ENCODE measurements at places on chromosomes 3 and 15.

DNA sequence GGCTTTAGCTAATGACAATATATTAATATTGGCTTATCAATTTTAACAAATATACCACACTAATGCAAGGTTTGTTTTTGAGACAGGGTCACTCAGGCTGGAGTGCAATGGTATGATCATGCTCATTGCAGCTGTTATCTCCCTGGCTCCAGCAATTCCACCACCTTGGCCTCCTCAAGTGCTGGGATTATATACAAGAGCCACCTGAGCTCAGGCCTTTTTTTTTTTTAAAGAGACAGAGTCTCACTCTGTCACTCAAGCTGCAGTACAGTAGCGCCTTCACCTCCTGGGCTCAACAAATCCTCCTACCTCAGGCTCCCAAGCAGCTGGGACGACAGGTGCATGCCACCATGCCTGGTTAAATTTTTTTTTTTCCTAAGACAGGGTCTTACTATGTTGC, 11.7 kb downstream of the DLG1 start:
- no peak for DNase-seq

GRCh38 chr3:10224794-10225665, 23.2 kb upstream of the TATDN2 start:
- DNase-seq, result no peak

GRCh38 chr3:184045995-184046394, 6.9 kb upstream of the HTR3C start:
- DNase-seq, result no peak

- DNase-seq, result no peak
Observed at GRCh38 chr15:34714476-34715121, 40.2 kb downstream of the GJD2 start.

GRCh38 chr3:66983101-66983500, 15.0 kb upstream of the KBTBD8 start:
- DNase-seq, result no peak

DNA sequence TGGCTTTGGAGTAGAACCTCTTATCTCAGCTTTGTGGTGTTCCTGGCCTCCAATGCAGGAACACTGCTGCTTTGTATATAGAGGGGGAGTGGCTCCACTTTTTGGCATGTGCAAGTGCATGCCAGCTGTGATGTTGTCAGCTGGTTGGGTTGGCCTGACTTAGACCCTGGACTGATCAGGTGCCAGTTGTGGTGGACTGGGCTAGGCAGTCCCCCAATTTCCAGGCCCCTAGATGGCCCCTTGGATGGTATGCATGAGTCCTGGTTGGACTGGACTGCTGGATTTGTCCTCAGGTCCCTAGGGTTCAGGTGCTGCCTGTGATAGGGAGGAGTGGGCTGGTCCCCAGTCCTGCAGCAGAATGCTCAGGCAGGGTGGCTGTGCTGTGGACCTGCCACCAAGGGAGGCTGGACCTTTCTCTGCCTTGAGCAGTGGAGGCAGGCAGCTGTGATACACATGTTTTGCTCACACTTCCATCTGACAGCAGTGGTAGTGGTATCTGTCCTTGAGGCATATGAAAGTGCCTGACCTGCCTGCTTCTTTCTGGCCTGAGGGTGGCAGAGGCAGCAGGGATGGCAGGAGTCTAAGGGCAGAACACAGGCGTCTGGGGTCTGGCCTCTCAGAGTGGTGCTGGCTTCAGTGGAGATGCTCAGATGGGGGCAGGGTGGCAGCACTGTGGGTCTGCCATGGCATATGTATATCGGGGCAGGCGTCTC, 74.8 kb downstream of the STXBP5L start:
- no peak for DNase-seq

DNA sequence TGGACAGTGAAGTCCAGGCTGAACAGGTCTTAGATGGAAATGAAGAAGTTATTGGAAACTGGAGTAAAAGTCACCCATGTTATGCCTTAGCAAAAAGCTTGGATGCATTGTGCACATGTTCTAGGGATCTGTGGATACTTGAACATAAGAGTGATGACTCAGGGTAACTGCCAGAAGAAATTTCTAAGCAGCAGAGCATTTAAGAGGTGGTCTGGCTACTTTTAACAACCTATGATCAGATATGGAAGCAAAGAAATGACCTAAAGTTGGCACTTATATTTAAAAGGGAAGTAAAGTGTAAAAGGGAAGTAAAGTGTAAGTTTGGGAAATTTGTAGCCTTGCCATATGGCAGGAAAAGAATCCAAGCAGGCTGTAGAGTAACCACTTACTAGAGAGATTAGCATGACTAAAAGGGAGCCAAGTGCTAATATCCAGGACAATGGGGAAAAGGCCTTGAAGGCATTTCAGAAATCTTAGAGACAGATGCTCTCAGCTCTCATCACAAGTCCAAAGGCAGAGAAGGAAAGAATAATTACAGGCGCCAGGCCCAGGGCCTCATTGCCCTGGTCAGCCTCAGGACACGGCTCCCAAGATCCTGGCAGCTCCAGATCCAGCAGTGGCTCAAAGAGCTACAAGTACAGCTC, 73.9 kb upstream of the KCNH8 start:
- DNase-seq, result no peak

DNA sequence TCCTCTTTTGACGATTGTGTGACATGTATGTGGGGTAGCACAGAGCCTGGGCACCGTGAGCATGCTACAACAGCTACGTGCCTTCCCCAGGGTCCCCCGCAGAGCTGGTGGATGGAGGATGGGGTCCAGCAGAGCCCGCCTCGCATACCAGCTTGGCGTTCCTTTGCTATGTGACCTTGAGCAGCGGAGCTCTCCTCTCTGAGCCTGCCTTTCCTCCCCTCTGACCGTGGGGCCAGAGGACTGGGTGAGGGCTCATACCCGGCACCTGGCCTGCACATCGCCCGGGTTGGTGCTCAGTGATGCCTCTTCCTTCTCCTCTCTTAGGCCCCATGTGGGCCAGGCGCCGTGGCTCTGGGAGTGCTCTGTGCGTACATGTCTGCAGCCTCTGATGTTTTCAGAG, 73.4 kb downstream of the FBLN2 start:
- DNase-seq, result no peak

DNA sequence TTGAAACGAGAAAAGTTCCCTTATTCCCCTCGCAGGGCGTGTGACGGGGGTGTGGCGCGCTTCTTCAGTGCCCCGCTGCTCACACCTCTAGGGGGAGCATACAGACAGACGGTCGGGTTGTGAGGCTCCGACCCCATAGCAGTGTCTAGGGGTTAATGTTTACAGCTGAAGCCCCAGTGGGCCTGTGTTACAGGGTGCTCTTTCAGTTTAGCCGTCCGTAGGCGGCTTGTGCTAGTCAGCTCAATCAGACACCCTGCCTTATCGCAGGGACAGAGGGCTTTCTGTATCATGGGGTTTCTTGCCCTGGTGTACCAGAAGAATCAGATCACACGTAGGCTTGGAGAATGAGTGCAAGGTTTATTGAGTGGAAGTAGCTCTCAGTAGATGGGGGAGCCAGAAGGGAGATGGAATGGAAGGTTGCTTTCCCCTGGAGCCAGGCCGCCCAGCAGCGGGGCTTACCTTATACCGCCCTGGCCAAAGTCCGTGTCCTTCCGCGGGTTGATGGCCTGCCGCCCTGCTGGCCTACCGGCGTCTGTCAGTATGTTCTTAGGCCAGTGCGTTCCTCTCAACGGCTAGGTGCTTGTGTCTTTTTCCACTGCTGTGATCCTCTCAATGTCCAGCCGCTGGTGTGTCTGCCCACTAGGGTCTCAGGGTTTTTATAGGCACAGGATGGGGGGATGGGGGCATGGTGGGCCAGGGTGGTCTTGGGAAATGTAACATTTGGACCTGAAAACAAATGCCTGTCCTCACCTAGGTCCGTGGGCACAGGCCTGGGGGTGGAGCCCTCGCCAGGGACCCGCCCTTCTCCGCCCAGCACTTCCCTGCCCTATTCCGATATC, 32.2 kb upstream of the ACP3 start:
- no peak for DNase-seq

DNA sequence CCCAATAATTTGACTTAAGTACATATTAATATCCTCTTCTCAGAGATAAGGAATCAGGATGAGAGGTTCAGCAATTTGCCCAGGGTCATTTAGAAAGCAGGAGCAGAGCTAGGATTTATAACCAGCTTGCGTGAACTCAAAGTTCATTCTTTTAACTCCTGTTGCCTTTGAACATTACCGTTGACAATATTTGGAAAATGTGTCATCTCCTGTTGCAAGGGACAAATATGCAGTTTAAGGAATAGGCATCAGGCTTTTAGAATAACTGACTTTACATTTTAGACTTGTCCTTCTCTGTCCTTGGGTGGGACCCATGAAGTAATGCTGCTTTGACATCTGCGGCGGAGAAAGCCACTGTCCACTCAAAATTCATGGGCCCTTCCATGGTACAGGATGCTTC, 252.2 kb upstream of the RGMA start:
- DNase-seq, result no peak

DNA sequence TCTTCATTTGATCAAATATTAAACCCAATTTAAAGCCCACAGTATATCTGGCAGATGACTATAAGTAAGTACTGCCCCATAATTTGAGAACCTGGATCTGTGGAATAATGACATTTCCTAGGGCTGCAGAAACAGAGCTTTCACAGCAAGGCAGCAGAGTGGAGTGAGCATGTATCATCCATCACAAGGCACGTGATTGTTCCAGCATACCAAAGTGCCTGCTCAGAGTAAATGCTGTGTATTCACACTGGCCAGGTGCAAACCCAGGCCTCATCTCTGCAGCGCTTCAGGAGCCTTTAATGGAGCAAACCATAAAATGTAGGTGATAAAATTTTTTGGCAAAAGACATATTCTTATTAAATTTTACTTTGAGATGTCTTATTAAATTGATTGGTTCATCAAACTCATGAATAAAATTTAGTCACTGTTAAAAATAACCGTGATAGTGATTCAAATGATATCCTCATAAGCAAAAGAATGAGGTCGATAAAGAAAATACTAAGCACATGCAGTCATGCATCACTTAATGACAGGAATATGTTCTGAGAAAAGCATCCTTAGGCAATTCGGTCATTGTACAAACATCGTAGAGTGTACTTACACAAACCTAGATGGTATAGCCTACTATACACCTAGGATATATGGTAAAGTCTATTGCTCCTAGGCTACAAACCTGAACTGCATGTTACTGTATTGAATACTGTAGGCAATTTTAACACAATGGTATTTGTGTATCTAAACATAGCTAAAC, 99.3 kb upstream of the SLC24A5 start:
- DNase-seq, result no peak

- DNase-seq, result no peak
Observed at GRCh38 chr15:72859017-72859756, 75.6 kb upstream of the ADPGK start.

DNA sequence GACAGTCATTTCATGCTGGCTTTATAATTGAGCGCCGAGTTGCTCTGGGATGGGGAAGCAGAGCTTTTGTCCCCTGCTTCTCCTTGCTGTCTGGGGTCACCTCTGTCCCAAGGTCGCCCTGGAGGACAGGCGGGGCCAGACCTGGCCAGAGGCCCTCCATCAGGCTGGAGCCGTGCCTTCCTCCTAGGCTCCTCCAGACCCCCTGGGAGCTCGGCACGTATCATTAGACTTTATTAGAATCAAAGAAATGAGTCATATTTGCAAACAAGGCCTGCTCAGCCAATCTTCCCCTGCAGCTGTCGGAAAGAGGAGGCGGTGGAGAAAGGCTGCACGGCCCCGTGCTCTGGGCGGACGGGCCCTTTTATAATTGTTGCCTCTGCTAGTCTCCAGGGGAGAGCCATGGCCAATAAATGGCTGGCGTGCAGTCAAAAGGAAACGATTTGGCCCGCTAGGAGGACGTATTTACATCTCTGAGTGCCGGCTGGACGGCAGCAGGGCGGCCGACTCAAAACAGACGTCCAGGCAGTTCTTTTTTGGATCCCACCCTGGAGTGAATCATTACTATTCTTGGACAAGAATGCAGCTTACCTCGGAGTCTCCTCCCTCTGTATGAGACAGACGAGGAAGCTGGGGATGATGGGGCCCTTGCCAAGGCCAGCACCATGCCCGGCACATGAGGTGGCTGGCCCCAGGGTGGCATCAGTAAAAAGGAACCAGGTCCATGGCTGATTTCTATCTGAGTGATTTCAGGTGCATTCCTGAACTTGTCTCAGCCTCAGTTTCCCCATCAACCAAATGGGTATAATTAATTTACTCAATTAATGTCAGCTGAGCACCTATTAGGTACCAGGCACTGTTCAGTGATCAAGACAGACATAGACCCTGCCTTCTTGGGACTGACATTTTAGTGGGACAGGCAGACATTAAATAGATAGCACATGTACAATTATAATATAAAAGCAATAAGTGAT, 50.6 kb downstream of the SLC6A6 start:
- no peak for DNase-seq

DNA sequence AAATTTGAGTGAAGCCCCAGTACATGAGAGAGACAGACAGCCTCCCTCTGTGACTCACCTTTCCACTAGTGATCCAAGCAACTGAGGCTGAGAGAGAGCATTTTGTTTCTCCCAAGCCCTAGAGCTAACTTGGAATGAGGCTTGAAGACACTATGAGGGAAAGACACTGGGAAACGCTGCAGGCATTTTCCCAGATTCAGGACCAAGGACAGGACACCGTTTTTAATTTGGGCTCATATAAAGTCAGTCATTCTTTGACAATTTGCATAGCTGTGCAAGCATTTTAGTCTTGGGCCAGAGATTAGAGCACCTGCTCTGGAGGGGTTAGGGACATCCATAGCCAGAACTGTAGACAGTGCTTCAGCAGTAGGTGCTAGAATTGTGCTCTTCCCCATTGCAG, 249.0 kb downstream of the AGBL1 start:
- no peak for DNase-seq

DNA sequence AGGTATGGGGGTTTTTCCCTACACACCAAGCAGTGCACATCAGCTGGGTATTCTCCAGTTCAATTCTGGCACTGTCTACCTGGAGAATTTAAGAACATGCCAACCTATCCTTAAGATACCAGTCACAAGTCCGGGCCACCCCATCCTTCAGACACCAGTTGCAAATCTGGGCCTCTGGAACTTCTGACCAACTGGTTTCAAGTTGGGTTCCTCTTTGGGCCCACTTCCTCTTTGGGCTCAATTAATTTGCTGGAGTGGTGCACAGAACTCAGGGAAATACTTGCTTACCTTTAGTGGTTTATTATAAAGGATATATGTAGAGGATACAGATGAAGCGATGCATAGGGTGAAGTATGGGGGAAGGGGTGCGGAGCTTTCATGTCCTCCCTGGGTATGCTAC, 25.3 kb downstream of the GLCE start:
- no peak for DNase-seq

DNA sequence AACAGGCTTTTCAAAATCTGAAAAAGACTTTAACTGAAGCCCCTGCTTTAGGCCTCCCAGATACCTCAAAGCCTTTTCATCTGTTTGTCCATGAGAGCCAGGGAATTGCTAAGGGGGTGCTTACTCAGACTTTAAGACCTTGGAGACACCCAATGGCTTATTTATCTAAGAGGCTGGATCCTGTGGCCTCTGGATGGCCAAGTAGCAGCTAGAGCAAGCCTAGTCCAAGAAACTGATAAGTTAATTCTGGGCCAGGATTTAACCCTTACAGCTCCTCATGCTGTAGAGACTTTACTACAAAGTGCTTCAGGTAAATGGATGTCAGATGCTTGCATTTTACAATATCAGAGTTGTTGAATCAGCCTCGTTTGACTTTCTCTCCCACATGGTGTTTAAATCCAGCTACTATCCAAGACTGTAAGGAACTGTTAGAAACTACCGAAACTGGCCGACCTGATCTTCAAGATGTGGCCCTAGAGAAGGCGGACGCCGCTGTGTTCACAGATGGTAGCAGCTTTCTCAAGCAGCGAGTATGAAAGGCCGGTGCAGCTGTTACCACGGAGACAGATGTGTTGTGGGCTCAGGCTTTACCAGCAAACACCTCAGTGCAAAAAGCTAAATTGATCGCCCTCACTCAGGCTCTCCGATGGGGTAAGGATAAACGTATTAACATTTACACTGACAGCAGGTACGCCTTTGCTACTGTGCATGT, 3.3 kb downstream of the DET1 start:
- no peak for DNase-seq

Data from SIG-M5 (cell line).